Left kidney (tissue), 8 donors: ENCODE measurements at places on chromosomes 1 and 21. TPM values are rescaled to one million over a fixed set of nuclear protein-coding genes. Genes with fewer than 3 reads are reported as not detected.
A peak's percentile ranks its signal among the peaks of the same experiment; 100 is the strongest.

DNA sequence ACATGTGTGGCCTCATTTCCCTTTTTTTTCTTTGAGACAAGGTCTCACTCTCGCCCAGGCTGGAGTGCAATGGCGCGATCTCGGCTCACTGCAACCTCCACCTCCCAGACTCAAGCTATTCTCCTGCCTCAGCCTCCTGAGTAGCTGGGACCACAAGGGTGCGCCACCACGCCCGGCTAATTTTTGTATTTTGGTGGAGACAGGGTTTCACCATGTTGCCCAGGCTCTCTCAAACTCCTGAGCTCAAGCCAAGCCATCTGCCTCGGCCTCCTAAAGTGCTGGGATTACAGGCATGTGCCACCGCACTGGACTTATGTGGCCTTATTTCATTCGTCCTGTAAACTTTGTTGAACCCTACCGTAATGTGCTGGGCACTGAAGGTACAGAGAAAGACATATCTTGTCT, 569 bp upstream of the WARS2 start:
- DNase-seq = no peak

Gene FMO5
- 10.5 TPM for polyA plus RNA-seq

DNA sequence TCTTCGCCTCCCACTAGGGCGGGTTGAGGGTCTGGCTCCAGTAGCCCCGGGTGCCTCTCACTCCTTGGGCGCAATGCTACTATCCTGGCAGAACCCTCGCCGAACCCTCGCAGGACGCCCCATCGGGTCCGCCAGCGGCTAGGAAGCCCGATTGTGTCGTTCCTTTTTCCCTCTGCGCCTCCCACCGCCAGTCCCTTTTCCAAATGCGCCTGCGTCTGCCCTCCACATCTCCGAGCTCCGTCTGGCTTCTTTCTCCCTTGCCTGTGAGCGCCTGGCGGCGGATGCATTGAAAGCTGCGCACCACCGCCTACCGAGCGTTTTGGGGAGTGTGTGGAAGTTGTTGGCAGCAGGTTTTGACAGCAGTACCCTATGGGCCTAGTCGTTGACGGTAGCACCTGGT, 1.0 kb upstream of the DIRAS3 start:
- DNase-seq = peak; percentile 59

DNA sequence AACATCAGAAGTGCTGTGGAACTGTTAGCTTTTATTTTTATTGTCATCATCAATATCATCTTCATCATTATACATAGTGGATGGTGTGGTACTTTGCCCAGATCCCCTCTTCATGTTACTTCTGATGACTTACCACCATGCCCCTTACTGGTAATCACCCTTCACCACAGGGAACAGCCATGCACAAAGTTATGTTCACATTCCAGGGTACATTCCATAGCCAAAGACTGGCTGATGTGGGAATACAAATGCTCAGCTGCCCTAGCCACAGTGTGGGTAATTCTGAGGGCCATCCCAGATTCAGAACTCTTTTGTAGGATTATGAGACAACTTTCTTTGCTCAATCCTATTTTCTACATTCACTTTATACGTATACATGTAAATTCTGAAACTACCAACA, 691.3 kb upstream of the CXADR start:
- no peak for DNase-seq

- no peak for DNase-seq
Observed at GRCh38 chr1:214361636-214362035, 80.7 kb downstream of the SMYD2 start.

Gene RNU1-4
- 1.9 TPM for polyA plus RNA-seq

GRCh38 chr1:96509951-96510350, 211.6 kb upstream of the PTBP2 start:
- no peak for DNase-seq

DNA sequence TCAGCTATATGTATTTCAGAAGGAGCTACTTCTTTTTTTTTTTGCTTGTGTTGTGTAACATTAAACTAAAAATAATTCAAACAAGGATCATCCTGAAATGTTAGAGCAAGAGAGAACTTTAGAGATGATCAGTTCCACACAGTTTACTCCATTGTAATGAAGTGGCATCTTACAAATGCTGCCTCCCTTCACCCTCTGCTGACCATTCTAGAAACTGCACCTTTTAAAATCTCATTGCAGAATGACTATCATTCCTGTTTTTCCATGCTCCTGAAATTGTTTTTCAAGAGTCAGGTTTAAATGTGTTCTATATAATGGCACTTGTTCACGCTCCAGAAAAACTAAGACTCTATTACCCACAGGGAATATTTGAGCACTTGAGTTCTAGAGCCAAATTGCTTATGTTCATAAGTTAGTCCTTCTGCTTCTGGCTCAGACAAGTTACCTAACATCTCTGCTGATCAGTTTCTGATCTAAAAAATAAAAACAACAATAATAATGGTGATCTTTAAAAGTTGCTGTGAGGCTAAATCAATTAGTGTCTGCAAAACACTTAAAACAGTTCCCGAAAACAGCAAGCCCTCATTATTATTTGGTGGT, 21.5 kb upstream of the SLC44A5 start:
- peak; percentile 27 for DNase-seq

Gene LCE3E
- polyA plus RNA-seq = not detected
